Sciatic nerve (tissue), 2 donors: ENCODE measurements at places on chromosomes 4 and X. TPM values are rescaled to one million over a fixed set of nuclear protein-coding genes. Genes with fewer than 3 reads are reported as not detected.

GRCh38 chr4:96383349-96383748, 543.5 kb downstream of the PDHA2 start:
- DNase-seq = no peak

NR3C2 gene
- 26.2 TPM for total RNA-seq

GRCh38 chr4:89029591-89029990, 27.4 kb downstream of the FAM13A start:
- no peak for DNase-seq

- DNase-seq = no peak
Measured at GRCh38 chr4:7337196-7338058, 97.3 kb downstream of the PSAPL1 start.

- no peak for DNase-seq
Measured at GRCh38 chrX:101977106-101977505, 45.3 kb upstream of the ZMAT1 start.

DNA sequence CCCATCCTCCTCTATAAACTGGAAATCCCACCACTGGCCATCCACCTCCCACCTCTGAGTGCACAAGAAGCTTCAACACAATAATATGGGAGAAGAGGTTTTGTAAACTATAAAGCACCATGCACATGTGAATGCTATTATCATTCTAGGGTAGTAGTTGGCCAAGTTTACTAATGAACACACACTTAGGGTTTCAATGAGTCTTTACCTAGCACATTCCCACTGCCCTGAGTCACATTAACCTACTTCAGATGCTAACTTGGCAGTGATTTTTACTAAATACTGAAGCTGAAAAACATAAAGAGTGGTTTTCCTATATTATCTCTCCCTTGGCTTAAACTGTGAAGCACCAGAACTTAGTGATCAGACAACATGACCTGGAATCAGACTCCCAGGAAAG, 93.9 kb downstream of the SH3KBP1 start:
- no peak for DNase-seq

DNA sequence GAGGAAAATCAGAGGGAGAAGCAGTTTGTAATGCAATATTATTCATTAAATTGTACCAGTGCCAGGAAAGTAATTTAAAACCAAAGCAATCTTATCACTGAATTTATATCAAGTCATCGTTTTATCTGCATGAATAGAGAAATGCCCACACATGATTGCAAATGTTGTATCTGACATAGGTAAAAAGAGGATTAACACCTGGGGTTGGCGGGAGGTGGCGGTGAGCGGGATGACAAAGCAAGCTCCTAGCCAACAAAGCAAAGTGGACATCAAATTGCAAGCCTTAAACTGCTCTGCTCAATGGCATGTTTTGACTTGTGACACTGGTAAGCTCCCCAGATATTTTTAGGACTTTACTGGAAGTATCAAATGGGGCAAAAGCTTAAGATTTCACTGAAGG, 16.4 kb downstream of the HPGD start:
- no peak for DNase-seq
